ENCODE measurements at places on chromosomes 3 and 15.

DNA sequence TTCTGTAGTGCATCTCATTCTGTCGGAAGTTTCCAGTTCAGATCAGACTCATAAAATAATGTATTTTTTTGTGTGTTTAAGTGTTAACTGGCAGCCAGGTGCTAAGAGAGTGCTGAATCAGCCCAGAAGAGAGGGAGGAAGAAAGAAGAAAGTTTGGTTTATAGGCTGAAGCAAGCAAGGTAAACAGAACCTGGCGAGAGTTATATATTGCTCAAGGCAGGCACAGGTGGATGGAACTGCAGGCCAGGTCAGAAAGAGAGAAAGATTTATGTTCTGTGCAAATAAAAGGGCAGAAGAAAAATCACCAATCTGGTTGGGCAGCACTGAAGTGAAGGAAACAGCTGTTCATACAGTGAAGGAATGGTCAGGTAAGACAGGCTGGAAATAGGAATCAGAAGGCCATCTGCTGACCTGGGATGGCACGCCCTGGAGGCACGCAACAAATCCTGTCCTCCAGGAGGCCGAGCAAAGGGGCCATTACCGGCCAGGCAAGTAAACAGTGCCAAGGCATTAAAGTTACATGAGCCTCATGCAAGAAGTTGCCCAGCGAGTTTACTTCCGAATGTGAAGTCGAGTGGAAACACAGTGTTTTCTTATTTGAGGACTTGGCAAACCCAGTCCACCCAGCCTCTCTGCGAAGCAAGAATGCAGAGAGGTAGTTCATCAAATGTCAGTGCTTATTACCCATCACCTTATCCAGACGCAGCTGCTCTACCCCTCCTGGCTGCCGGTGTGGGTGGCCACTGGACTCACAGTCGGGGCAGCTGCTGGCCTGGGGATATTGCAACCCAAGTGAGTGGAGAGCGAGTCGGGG is 309.8 kb downstream of the VPS13C start:
- DNase-seq, result no peak

DNA sequence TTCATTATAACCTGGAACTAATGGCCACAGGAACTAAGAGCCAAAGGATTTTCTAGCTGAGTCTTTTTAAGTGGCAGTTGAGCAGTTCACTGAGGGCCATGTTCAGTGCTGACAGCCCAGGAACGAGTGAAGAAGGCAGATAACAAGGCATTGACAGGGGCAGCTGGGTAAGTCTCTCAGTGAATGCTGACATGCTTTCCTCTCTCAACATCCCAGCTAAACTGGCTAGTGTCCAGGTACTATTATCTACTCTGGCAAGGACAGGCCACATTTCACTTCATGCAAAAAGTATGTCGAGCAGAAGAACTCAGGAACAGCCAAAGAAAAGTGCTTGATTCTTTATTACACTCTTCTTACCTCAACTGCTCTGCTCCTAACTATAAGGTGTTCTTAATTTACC is 515.9 kb downstream of the NLGN1 start:
- DNase-seq, result no peak

- no peak for DNase-seq
These were observed 63.6 kb downstream of the AAGAB start for GRCh38 chr15:67190813-67191212.

DNA sequence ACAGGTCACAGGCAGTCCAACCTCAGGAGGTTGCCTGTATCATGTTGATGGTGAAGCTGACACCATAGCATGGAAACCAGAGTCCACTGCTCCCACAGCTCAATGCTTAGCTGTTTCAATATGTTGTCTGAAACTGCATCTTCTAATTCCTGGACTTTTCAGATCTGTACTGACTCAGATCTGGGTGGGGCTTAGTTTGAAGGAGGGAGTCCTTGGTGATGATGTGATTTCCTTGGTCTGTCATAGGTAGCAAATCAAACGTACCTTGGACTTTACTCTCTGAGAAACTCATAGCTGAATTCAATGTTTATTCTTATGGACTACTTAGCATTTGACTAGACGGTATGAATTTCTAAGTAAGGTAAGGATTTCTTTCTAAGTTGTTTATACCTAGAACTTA is at the start of gene HHLA2:
Gene HHLA2 (plus strand): TSS at position 310 of the 400 bp plus-strand sequence. CDS start 55,266 bp downstream, outside the sequence.
- no peak for DNase-seq
